Upper lobe of right lung (tissue), 1 donor: ENCODE measurements at places on chromosomes 7 and 10. TPM values are rescaled to one million over a fixed set of nuclear protein-coding genes. Genes with fewer than 3 reads are reported as not detected.

The ATRNL1 gene
- total RNA-seq: 0.93 TPM

The CFAP43 gene
- total RNA-seq: 0.75 TPM

GRCh38 chr10:122286867-122287266 lies 15.8 kb downstream of the BTBD16 start:
- no peak for DNase-seq

DNA sequence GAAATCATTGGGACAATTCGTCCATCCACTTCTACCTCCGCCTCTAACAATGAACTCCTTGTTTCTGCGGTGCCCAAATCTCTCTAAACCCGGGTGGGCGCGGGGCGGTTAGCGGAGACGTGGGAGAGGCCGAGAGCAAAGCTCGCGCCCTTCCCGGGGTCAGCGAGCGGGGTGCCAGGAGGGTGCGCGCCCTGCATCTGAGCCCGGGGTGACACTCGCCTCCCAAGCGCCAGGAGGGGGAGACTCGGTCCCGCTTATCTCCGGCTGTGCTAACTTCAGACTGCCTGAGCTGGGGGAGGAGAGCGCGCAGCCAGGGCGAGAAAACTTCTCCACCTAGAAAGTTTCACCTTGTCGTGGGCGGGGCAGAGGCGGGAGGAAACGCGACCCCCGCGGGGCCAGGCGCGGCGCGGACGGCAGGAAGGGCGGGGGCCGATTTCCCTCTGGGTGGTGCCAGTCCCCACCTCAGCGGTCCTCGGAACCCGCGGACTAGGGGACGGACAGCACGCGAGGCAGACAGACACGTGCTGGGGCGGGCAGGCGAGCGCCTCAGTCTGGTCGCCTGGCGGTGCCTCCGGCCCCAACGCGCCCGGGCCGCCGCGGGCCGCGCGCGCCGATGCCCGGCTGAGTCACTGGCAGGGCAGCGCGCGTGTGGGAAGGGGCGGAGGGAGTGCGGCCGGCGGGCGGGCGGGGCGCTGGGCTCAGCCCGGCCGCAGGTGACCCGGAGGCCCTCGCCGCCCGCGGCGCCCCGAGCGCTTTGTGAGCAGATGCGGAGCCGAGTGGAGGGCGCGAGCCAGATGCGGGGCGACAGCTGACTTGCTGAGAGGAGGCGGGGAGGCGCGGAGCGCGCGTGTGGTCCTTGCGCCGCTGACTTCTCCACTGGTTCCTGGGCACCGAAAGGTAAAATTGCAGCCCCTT lies at the start of gene MET:
TSS of gene MET (plus strand) at position 516 of the 915 bp plus-strand sequence. CDS start 26,889 bp downstream, outside the sequence.
- DNase-seq: peak; percentile 91

The HOXA4 gene
- total RNA-seq: 7.1 TPM

DNA sequence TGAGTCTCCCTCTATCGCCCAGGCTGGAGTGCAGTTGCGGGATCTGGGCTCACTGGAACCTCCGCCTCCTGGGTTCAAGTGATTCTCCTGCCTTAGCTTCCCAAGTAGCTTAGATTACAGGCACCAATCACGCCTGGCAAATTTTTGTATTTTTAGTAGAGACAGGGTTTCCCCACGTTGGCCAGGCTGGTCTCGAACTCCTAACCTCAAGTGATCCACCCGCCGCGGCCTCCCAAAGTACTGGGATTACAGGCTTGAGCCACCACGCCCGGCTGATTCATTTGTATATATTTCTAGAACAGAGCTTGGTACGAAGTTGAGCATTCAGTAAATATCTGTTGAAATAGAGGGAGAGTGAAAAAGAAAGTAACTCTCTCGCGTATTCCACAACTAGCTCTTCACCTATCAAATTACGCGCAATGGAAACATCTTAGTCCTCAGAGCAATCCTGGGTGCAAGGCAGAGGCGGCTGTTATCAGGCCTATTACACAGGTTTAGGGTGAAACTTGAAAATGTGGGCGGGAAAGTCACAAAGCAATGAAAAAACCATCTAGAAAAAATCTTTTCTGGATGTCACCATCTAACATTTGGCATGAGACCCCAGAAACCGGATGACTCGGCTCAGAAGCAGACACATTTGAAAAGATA lies 707 bp upstream of the GHITM start:
- no peak for DNase-seq

GRCh38 chr10:4599471-4599870 lies 226.5 kb upstream of the AKR1E2 start:
- no peak for DNase-seq

DNA sequence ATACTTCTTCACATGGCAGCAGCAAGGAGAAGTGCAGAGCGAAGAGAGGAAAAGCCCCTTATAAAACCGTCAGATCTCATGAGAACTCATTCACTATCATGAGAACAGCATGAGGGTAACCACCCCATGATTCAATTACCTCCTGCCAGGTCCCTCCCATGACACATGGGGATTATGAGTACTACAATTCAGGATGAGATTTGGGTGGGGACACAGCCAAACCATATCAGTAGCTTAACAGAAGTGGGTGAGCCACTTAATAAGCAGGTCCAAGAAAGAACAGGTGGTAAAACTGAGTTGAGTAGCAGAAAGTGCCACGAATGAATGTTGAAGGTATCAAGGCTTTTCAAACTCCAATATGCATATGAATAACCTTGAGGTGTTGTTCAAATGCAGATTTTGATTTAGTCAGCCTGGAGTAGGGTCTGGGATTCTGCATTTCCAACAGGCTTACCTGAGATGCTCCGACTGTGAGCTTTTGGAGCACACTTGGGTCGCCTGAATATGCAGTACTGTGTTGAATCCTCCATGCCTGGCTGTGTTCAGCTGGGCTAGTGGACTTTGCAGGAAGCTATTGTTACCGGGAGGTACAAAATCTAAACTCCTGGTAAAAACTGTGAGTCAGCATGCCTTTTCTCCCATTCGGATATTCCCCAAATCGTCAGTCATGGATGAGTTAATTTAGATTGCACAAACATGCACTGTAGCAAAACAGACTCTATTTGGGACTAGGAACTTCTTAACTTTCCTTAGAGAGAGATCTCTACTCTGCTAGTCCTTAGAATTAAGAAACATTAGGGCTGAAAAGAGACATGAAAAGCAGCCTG lies 69.0 kb upstream of the PRKCQ start:
- no peak for DNase-seq

DNA sequence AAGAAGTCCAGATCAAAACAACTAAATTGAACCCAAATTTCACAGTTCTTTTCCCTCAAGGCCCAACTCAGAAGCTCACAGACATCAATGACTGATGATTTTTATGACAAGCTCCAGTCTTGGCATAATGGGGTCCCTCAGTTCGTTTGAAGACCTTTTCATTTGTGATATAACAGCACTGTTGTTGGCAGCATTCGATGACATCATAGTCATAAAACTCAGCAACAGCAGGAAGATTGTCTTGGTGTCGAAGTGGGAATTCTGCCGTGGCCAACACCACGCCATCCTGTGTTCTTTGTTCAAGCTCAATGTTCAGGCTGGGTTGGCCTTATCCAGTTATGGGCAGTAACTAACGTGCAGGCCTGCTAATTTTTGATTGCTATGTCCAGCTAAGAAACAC lies 261.7 kb downstream of the C7orf25 start:
- DNase-seq: no peak

DNA sequence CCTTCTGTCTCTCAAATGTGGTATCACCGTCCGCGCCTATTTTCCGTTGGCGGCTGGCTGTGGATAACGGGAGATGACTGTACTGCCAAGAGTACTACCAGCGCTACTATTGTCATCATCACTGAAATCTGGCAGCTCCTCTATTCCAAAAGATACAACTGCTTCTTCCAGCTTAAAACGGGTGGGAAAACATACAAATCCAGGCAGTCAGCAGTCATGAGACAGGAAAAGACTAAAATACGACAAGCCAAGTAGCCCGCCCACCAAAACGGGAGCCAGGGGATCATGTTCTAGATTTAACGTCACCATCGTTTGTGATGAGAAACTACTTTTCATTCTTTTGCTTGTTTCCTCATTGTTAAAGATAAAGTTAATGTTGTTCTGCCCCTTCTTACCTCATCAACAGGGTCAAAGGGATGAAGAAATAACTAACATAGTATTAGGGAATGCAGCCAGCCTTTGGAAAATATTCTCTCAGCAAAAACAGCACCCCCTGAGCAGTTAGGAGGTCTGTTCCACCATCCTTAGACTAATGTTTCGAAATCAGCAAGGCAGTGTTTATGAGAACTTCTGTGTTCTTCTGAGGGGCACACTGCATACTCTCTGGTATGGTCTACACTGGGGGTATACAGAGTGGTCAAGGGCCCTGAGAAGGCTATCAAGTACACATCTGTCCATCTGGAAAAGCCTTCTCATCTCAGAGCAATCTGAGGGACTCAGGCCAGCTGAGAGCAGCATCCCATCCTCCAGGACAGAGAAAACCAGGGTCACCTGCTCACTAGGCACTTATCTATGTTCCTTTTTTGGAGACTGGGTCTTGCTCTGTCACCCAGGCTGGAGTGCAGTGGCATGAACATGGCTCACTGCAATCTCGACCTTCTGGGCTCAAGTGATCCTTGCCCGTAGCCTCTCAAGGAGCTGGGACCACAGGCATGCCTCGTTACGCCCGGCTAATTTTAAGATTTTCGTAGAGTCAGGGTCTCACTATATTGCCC lies 47.5 kb downstream of the GNA12 start:
- DNase-seq: no peak

DNA sequence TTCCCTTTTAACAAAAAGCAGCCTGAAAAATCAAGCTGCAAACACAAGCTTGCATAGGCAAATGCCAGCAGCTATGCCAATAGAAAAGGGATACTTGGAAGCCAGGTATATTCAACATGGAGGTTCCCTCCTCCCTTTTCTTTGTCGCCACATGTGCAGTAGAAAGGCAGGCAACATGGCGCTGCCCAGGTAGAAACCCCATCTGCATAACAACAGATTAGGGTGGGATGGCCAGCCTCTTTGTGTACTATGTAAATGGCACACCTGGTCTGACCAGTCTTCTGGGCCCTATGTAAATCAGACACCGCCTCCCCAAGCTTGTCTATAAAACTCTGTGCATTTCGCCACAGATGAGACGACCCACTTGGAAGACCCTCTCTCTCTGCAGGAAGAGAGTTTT lies 58.1 kb downstream of the CCDC3 start:
- no peak for DNase-seq

- peak; percentile 78 for DNase-seq
Measured at GRCh38 chr7:55546814-55547213, 25.5 kb downstream of the VOPP1 start.

GRCh38 chr10:129514568-129515451 lies 47.8 kb downstream of the MGMT start:
- DNase-seq: no peak

GRCh38 chr10:15814565-15814964 lies 45.7 kb downstream of the MINDY3 start:
- DNase-seq: no peak

GRCh38 chr10:60426425-60426824 lies 36.8 kb upstream of the ANK3 start:
- no peak for DNase-seq

The PDE6C gene
- total RNA-seq: not detected

DNA sequence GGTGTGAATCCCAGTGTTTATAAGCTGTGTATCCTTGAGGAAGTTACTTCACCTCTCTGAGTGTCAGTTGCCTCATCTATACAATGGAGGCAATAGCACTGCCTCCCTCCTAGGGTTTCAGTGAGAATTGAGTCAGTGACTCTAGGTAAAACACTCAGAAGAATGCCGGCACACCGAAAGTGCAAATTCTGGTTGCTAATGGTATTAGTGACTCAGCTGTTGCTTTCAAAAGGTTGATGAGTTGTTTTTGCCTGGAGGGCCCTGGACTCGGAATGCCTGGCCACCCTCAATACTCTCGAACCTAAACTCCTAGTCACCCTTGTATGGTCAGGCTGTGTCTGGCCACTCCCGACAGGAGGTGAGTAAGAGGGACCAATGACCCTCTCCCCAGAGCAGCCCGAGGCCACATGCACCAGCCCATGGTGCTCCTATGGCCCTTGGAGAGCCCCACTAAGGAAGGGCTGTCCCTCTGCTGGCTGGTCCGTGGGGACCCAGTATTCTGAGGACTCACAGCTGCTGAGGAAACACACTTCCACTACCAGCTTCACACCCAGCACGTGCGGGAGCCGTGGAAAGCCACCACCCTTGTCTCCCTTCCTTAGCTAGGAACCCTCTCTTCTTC lies 60.2 kb downstream of the CALML3 start:
- peak; percentile 51 for DNase-seq
